A549 treated with CORT108297 at 1 μM for 4 hours (cell line): ENCODE measurements at places on chromosomes 6 and 20. TPM values are rescaled to one million over a fixed set of nuclear protein-coding genes. Genes with fewer than 3 reads are reported as not detected.

The PMEPA1 gene
- total RNA-seq, result 224 to 536 TPM (median 464 TPM) in 5 replicates

The SGK2 gene
- 7.1 to 8.2 TPM (median 7.7 TPM) in 5 replicates for total RNA-seq

The LINC00237 gene
- total RNA-seq, result not detected in 5 replicates

The OPRM1 gene
- total RNA-seq, result not detected in 5 replicates

The C2 gene
- 0.21 to 0.68 TPM (median 0.31 TPM) in 5 replicates for total RNA-seq
